ENCODE measurements at places on chromosomes 6 and 20.
A peak's percentile ranks its signal among the peaks of the same experiment; 100 is the strongest.

- no peak for DNase-seq
Measured at GRCh38 chr6:170271771-170272314, 19.0 kb downstream of the DLL1 start.

GRCh38 chr20:32685541-32686529 lies 12.1 kb upstream of the C20orf203 start:
- peak; percentile 16 for DNase-seq

DNA sequence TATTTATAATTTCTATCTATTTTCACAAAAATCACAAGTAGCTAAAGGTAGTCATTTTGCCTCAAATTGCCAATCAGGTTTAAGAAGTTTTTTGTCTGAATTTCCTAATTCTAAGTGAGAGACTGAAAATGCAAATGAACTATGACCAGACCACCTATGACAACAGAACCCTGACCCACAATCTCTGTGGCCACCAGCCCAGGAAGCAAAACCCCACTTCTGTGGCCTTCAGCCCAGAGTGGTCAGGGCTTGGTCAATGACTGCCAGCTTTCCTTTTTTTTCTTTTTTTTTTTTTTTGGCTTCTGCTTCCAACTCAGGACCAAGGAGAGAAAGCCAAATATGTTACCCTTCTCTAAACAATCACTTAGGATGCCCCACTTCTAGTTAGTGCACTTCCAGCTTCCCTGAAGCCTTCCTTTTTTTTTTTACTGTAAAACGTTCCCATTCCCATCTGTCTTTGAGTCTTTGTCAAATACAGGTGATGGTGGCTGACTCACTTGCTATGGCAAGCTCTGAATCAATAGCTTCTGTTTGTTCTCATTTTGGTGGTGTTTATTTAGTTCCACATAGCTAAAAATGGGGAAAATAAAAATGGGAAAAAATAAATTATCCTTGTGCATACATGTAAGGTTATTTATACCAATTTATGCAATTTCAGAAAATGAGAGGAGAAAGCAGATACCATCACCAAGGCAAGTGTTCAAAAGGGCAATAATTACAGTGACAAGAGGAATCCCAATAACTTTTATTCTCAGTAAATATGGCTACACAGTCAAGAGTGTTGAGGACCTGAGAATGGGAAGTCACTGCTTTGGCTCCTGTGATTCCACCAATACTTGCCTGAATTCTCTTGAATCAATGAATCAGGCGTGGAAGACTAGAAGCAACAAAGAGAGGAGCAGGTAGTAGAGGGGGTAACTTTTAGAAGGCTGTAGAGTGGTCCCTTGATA lies 170.3 kb upstream of the PDE7B start:
- DNase-seq: no peak

GRCh38 chr6:96460052-96460700 lies 61.4 kb upstream of the UFL1 start:
- no peak for DNase-seq

- no peak for DNase-seq
Measured at GRCh38 chr6:53455678-53456077, 89.2 kb downstream of the GCLC start.

DNA sequence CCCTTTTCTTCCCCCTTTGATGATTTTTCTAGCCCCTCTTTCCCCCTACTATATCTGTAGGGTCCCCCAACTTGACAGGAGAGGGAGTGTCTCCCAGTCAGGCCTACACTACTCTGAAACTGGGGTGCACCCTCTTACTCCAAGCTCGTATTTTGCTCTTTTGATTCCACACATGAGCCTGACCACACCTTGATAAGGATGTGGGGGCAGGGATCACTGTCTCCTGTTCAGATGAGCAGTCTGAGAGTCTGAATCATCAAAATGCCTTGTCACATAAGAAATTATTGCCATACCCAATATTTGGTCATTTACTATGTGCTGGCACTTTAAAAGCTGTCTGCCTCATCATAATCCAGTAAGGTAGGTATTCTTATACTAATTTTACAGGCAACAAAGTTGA lies 15.9 kb downstream of the PNPLA1 start:
- DNase-seq: no peak

- no peak for DNase-seq
Measured at GRCh38 chr20:52564594-52564993, 373.0 kb upstream of the ZFP64 start.

DNA sequence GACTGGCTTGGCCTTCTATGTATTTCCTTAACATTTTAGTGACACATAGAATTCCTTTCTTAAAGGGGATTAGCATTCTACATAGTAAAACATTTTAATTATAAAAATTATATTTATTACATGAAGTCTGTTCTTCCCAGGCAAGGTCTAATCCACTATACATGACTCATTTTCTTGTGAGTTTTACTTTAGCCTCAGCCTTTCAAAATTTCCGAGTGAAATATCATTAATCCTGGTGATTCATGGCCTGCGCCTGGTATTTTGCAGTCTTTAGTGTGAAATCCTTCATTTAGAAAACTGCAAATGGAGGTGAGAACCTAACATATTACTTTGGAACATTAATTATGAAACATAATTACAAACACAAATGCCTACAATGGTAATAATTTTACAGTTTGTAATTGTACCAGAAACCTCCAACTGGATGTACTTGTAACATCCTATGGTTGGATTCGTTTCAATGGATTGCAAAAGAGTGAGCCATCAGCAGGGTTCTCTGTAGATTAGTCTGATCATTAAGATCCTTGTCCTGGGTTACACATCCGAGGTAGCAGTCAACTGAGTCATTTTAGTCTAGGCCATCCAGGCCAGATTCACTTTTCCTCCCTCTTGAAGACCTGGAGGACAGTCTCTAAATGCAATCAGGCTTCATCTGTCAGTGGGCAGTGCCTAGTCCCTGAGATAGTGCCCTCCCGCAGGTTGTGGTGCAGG lies 272.0 kb downstream of the PACRG start:
- no peak for DNase-seq

DNA sequence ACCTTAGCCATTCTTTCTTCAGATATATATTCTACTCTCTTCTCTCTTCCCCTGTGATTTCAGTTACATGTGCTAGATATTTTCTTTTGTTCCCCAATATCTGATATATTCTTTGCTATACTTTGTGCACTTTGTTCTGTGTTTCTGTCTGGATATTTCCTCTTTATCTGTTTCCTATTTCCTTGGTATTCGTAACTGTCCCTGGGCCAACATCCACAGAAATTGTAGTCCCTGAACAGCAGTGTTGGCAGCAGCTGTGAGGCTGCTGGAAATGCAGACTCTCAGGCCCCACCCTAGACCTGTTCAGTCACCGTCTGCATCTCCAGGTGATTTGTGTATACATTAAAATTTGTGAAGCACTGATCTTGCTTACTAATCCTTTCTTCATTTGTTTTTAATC lies 522.9 kb upstream of the SOX4 start:
- DNase-seq: no peak

- DNase-seq: peak; percentile 60
Measured at GRCh38 chr6:42104095-42104803, 38.2 kb downstream of the C6orf132 start.

- no peak for DNase-seq
Measured at GRCh38 chr20:50415021-50415515, 95.1 kb upstream of the PTPN1 start.

DNA sequence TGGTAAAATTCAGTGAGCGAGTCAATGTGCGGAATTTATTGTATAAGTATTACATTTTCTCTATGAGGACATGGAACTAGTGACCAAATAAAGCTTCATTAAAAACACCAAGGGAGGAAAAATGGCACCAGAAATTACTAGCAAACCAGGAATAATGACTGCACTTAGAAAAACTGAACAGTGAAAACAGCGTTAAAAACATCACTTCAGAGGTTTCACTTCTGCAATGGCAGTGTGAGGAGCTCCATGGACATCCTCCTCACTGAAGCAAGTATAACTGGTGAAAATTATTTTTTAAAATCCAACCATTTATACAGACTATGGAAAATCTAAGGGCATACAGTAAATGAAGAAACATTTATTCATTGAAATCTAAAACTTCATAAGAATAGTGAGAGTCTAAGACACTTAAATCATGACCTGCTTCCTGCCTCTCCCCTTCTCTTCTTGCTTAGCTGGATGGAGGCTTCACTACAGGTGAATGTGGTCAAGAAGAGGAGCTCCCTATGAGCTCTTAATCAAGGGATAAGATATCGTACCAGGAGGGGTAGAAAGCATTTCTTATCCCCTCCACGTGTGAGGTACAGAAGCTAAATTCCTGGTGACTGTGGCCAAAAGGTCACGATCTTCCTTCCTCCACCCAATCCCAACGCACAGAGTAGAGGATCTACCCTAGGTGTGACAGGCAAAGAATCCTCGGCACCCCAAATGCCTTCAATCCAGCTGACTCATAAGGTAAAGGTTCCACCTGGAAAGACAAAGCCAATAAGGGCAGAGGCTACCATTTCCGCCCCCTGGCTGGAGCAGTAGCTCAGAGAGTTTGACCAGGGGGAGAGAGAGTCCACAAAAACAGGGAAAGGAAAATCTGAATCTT lies 12.3 kb upstream of the ASF1A start:
- DNase-seq: no peak

GRCh38 chr6:2531426-2532215 lies 219.1 kb downstream of the MYLK4 start:
- no peak for DNase-seq

DNA sequence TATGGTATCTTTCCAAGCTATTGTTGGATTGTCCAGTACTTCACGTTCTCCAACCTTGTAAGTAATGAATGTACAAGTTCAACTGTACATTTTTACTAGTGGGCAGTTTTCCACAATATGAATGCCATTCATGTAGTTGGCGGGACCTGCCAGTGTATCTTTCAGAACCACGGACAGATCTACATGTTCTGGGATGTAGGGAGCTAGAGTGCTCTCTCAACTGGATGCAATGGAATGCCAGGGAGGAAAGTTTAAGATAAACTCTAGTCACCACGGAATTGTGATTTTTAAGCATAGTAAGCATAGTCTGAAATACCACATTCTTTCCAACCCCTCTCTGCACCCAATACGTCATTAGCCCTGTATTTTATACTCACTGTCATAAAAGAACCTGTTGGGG lies 21.5 kb upstream of the HLA-C start:
- peak; percentile 26 for DNase-seq

Measured in renal pelvis (tissue), 12 donors.